H7 (cell line): ENCODE measurements at places on chromosomes 1 and 21. TPM values are rescaled to one million over a fixed set of nuclear protein-coding genes. Genes with fewer than 3 reads are reported as not detected.

Gene LRRC39
- 0.44 and 0.52 TPM in 2 replicates for total RNA-seq

Gene ST6GALNAC3
- total RNA-seq = 4.1 and 4.3 TPM in 2 replicates

Gene PLEKHN1
- 1.6 and 2.0 TPM in 2 replicates for total RNA-seq

Gene CCT8
- total RNA-seq = 259 and 325 TPM in 2 replicates

DNA sequence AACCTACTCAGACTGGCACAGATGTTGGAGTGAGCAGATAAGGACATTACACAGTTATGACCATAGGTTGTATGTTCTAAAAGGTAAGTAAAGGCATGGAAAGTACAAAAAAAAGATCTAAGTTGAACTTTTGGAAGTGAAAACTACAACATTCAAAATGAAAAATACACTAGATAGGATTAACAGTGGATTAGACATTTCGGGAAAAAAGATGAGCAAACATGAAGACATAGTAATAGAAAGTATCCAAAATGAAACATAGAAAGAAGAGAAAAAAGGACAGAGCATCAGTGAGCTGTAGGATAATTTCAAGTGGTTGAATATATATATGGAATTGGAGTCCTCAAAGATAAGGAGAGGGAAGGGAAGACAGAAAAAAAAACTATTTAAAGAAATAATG lies 34.0 kb upstream of the CR2 start:
- no peak for DNase-seq

DNA sequence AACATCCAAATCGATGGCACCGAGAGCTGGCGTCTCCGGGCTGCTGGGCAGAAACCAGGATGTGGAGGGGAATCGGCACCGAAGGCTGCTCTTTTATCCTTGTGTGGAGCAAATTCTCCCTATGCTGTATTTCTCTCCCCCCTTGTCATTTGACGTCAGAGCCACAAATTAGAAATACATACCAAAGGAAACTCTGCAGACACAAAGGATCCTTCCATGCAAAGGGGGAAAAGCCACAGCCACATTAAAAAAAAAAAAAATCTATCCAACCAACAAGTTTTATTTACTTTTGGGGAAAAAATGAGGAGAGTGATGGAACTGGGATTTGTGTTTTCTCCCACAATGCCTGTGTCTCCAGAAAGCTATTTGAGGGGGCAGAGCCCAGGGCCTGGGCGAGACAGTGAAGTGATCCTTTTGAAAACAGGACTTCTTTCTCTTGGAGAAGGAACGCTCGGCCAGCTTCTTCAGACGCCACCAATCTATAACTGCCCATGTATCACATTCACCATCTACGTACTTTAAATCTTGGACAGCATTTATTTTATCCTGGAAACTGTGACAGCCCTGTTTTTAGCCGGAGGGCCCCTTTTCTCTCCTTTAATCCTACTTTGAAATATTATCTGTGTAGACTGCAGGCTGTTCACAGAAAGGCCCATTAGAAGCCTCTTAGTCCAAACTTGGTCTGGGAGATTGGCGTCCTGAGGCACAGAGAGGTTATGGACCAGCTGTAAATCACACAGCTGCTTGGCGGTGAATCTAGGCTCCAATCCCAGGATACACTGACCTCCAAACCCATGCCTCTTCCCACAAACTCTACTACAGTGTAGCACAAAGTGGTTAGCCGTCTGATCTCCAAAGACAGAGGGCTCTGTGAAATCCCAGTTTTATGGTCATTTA lies 4.5 kb downstream of the KANK4 start:
- DNase-seq = no peak

DNA sequence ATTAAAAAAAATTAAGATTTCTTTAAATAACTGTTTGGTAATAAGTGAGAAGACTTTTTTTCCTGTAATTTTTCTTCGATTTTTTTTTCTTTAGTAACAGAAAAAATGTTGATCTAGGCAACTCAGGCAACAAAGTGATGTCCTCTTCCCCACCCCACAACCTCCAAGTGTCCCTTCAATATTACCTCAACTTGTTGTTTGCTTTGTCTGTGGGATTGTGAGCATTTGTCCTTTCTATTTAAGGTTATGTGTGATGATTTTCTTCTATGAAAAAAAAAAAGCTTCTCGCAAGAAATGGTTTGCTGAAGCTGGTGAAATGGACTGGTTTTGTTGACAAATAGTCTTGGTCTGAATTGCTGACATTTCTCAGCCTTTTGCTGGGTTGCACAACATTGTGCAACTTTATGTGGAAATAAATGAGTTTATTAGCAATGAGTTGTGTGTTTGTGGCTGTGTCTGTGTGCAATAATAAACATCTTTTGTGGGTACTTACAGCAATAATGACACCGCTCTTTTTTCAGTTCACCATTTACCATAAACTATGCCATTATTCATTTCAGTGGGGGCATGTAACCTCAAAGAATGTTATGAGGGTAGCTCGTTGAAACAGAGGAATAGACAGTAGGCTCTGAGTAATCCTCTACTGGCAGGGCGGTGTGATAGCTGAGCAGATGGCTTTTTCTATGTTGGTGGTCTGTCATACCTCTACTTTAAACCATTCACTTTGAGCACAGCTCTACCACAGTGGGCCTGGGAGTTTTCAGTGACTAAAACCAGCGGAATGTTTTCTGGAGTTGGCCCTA lies 218.4 kb downstream of the HLX start:
- DNase-seq = no peak

DNA sequence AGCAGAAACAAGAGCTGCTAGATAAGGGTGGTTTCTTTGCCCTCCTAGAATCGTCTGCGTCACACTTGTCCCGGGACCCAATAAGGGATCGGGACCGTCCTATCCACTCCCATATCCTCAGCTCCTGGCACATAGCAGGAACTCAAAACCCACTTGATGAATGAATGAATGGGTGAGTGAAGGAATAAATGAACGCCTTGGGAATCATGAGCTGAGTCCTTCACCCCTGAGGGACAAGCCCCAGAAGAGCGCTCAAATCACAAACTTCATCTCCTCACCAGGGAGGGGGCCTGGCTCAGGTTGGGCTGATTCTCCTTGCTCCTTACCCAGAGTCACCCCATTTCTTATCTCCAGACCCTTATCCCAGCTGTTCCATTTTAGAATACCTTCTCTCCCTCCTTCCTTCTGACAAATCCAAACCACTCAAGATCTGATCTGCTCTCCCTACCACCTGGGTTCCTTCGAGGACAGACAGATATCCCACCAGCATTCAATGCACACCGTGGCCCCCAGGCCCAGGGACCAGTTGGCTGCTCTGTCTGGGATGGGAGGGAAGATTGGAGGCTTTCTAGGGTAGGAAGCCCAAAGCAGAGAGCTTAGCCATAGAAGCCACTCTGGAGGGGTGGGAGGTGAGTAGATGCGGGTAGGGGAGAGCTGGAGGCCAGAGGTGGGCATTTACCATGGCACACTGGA lies 643 bp upstream of the MOB3C start:
- no peak for DNase-seq

GRCh38 chr1:114126261-114127095 lies 27.2 kb downstream of the SYT6 start:
- DNase-seq = no peak

- no peak for DNase-seq
These were observed 40.4 kb upstream of the RGS2 start for GRCh38 chr1:192768463-192768862.
